ENCODE measurements at places on chromosomes 4 and X. TPM values are rescaled to one million over a fixed set of nuclear protein-coding genes. Genes with fewer than 3 reads are reported as not detected.
A peak's percentile ranks its signal among the peaks of the same experiment; 100 is the strongest.

- no peak for DNase-seq
Observed at GRCh38 chr4:127327491-127327890, 305.3 kb upstream of the INTU start.

GRCh38 chr4:187903700-187904099 lies 91.9 kb upstream of the ZFP42 start:
- DNase-seq: no peak

DNA sequence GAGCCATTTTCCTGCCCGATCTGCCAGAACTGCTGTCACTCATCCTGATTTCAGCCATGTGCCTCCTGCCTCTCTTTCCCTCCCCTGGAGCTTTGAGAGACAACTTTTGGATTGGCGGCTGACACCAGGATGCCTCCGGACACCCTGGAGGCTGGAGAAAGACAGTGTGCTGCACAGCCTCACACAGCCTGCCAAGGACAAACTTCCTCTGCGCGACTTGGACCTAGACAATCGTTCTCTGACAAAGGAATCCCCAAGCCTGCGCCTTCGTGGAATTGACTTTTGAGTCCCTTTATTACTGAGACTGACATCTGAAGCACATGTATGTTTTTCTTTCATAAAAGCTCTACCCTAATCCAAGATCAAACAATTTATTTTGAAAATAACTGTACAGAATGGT lies 10.8 kb upstream of the LDB2 start:
- no peak for DNase-seq

GRCh38 chr4:36187723-36188333 lies 56.5 kb downstream of the ARAP2 start:
- no peak for DNase-seq

DNA sequence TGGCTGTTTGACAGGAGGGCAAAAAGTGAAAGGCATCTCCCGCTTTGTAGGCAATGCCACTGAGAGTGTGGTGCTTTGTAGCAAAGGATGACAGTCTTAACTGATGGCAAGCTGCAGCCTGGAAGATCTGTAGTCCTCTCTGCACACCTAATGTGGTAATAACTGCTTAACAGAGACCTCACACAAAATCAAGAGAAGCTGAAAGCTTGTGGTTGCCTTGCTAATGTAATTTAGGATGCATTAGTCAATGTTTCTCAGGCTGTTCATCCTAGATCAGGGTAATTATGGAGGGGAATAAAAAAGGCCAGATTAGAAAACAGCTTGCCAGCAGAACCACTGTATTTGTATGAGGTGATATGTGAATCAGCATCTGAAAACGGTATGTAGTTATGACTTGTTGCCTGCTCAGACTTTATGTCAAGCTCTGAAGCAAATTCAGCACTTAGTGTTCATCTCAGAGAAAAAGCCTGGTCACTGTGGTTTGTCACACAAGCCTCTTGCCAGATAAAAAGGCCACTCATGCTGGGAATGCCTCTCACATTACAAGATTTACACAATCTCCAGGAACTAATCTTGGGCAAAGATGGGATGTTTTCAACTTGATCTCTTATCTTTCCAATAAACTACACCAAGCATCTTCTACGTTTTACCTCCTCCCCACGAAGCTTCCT lies 130.8 kb downstream of the ENOX2 start:
- DNase-seq: no peak

DNA sequence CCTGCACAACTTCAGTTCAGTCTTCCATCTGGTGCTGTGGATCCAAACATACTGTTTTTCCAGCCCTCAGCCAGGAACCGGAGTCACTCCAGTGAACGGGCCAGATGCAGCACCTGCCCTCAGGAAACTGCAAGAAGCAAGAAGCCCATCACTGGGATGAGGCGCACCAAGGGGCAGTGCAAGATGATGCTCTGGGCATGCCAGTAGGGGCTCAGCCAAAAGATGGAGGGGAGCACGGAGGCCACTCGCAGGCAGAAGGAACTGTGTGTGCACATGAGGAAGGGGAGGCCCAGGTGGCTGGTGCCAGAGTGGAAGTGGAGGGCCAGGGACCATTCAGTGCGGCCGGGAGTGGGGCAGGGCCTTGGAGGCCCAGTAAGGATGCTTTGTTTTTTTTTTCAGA lies 161.7 kb upstream of the MAMLD1 start:
- no peak for DNase-seq

DNA sequence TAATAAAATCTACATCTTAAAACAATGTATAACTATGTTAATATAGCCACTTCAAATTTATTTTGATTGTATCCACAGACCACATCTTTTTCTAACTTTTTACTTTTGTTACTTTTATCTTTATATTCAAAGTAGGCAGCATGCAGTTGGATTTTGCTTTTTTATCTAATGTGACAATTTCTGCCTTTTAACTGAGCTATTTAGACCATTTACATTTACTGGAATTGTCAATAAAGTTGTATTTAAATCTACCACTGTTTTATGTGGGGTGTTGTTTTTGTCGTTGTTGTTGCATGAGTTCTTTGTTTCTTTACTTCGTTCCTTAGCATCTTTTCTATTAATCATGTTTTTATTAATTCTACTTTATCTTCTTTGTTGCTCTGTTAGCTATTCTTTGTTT lies 42.0 kb downstream of the NEUROG2 start:
- DNase-seq: no peak

DNA sequence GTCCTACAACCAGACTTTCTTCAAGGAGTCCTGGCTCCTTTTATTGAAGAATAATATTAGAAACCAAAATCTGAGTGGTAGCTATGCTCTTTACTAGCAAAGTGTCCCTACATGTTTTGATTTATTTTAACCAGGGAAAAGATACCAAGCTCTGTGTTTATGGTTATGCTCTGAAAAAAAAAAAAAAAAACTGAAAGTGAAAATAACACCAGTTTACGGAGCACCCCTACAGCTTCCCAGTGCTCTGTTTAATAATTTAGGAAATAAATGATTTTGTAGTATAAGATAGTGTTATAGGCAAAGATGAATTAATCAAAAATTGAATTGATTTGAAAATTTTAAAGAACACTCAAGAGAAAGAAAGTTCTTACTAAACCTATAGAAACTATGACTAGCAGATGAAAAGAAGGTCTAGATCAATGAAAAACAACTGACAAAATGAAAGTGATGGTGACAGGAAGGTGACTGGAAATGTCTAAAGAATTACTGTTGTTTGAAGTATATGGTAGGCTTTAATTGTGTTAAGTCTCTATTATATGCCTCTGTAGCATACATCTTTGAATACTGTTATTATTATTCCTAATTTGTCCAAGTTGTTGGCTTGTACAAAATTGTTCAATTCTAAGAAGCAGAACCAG lies 1698.4 kb upstream of the PCDH10 start:
- DNase-seq: no peak

GRCh38 chrX:75107863-75108509 lies 48.1 kb downstream of the ABCB7 start:
- no peak for DNase-seq

- DNase-seq: no peak
Observed at GRCh38 chr4:129327637-129328036, 231.7 kb downstream of the C4orf33 start.

GRCh38 chr4:76740866-76741662 lies 156.9 kb downstream of the SOWAHB start:
- no peak for DNase-seq

DNA sequence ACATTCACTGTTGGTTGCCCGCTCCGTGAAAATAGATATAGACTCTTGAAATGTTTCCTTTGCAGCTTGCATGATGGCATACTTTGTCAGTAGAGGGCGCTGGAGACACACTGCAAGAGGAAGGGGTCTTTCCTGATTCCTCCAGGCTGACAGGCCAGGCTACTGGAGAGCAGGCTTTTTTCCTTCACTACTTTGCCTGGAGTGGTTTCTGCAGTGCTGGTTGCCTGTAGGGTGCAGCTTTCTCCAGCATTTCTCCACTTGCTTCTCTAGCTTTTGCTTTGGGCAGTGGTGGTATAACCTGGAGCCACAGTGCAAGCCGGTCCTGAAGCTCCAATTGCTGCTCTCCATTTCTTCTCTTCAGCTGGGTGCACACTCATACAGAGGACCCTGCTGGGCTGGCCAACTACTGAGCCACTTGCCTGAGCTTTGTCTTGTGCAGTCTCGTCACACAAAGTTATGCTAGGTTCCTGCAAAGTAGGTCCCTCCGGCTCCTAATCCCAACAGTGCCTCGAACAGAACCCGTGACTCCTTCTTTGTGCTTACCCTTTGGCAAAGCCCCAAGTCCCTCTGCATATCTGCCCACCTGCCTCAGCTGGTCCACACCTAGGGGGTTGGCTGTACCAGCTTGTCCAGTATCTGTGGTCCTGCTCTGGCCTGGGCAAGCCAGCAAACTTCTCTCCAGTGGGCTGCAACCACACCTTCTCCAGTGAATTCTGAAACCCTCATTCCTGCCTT lies 46.3 kb downstream of the RASSF6 start:
- DNase-seq: peak; percentile 82

DNA sequence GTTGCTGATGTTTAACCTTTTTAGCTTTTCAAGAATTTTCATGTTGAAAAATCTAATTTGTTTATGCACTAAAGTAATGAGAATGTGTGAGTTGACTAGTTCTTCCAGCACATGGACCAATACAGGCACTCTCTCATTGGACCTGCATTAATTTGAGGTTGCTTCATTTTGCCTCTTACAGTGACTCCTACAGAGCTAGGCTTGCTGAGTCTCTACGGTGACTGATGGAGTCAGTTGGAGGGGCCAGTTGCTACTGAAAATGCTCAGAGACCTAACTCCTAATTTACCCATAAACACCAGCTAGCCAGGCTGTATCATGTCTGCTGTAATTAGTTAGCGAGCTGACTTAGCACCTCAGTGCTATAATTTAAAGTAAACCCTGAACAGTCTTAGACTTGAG lies 10.9 kb downstream of the MTHFD2L start:
- no peak for DNase-seq

DNA sequence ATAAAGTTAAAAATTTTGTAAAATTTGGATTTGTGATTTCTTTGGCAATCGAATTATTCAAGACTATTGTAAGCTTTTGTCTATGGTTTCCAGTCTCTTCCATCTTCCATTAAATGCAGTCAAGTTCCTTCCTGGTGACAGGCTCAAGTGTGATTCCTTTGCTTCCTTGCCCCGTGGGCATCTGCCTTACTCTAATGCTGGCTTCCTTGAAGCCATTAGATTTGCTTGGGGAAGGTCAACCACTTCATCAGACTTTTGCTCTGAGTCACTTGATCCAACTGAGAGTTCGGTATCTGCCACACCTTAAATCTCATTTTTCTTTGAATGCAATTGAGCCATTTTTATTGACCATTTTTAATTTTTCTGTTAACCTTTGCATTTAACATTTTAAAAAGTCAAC lies 648.8 kb downstream of the SPOCK3 start:
- no peak for DNase-seq

DNA sequence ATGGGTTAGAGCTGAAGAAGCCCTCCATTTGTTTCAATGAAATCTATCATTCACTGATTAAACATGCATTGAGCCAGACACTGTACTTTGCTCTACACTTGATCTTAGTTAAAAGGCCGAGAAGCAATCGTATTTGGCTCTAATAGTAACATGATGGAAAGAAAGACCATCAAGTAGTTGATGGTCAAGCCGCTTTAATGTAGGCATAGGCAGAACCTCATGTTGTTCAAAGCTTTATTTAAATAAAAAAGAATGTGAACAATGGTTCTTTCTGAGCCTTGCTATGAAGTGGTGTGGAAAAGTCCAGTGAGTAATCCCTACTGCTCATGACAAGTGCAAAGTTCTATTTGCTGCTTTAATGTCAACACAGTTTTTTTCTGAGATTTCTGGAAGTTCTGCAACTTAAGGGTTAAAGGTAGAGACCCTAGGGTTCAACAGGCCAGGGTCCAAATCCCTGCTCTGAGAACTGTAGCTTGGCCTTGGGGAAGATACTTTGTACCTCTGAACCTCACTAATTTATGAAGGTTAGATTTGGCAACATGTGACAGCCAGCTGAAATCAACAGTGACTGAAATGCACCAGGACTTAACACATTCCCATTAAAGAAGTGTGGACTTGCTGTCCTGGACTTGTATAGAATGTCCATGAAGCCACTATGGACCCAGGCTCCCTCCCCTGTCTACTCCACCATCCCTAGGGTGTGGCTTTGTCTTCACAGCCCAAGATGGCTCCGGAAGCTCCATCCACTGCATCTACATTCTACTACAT lies 17.9 kb upstream of the LAP3 start:
- no peak for DNase-seq

- DNase-seq: no peak
Observed at GRCh38 chr4:53465281-53465680, 87.8 kb downstream of the FIP1L1 start.

DNA sequence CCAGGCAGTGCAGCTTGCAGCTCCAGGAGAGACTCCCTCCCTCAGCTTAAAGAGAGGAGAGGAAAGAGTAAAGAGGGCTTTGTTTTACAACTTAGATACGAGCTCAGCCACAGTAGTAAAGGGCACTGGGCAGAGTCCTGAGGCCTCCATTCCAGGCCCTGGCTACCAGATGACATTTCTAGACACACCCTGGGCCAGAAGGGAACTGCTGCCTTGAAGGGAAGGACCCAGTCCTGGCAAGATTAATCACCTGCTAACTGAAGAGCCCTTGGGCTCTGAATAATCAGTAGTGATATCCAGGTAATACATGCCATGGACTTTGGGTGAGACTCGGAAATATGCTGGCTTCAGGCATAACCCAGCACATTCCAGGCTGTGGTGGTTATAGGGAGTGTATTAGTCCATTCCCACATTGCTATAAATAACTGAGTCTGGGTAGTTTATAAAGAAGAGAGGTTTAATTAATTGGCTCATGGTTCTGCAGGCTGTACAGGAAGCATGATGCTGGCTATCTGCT lies 15.3 kb upstream of the SLC16A2 start:
- DNase-seq: no peak

- peak; percentile 59 for DNase-seq
Observed at GRCh38 chr4:6942238-6942800, 32.7 kb downstream of the TBC1D14 start.

RAB33A gene
- 7.4 TPM for total RNA-seq

GUCY2F gene
- total RNA-seq: not detected

CLNK gene
- total RNA-seq: 0.19 TPM

PPARGC1A gene
- total RNA-seq: 27.7 TPM

TLR1 gene
- 15.8 TPM for total RNA-seq

LIMCH1 gene
- total RNA-seq: 38.7 TPM

DUX4 gene
- not detected for total RNA-seq

HTRA3 gene
- total RNA-seq: 14.9 TPM

BEX5 gene
- 3.0 TPM for total RNA-seq

KIT gene
- total RNA-seq: 9.5 TPM

SSX2 gene
- total RNA-seq: not detected

DCAF8L2 gene
- not detected for total RNA-seq

EFHC2 gene
- 1.4 TPM for total RNA-seq

PNCK gene
- total RNA-seq: 58.9 TPM

CCNA2 gene
- 0.52 TPM for total RNA-seq

GSX2 gene
- total RNA-seq: not detected

COX7B2 gene
- not detected for total RNA-seq

SSR4 gene
- 225 TPM for total RNA-seq

MTNR1A gene
- not detected for total RNA-seq
